ENCODE measurements at places on chromosomes 2 and 18.

DNA sequence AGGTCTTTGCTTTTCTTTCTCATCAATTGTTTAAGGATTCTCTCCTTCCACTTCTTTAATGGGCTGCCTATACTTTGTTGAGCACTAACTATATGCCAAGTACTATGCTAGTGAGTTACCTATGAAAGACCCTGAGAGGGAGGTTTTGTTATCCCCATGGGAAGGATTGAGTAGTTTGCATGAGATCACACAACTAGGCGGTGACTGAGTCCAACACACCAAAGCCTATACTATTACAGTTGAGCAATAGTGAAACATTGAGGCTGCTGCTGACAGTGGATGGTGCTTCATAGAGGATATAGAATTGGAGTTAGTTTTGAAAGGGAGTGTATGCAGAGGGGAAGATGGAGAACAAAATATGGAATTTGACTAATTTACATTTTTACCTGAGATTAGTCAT is 15.8 kb downstream of the NABP1 start:
- DNase-seq, result no peak

- no peak for DNase-seq
Measured at GRCh38 chr2:127581516-127582490, 46.3 kb downstream of the MYO7B start.

- DNase-seq, result no peak
Measured at GRCh38 chr2:149687052-149687427, 99.5 kb upstream of the MMADHC start.

GRCh38 chr2:63064197-63064596 is 13.6 kb downstream of the OTX1 start:
- DNase-seq, result no peak

GRCh38 chr2:235588750-235589149 is 94.9 kb downstream of the AGAP1 start:
- no peak for DNase-seq

- DNase-seq, result no peak
Measured at GRCh38 chr2:46814160-46814961, 101.2 kb downstream of the MCFD2 start.

DNA sequence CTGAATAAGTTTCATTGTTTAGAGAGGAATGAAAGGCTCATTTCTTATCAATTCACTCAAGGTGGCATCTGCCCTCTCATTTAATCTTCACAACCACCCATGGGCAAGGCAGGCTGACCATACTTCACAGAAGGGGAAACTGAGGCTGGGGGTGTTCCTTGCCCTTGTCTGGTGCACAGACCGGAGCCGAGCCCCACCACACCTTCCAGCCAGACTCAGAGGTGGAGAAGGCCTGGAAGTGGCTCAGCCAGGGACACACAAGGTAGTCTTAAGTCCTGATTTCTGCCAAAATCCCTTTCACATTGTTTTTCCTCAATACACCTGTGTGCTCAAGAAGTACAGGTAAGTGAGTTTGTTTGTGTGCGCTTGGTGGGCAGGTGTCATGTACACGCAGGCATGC is 111.9 kb upstream of the TEX51 start:
- no peak for DNase-seq

DNA sequence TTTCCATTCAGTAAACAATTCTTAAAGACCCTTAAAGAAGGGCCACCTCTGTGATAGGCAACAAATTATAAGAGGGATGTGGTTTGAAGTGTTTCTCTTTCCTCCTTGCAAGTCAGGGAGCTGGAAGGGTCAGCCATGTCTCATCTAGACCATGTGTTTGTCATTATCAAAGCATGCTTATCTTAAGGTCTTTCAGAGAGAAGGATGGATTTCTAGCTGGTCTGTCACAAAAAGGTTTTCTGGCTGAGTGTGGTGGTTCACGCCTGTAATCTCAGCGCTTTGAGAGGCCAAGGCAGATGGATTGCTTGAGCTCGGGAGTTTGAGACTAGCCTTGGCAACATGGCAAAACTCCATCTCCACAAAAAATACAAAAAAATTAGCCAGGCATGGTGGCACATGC is 59.2 kb upstream of the PEX13 start:
- DNase-seq, result no peak

DNA sequence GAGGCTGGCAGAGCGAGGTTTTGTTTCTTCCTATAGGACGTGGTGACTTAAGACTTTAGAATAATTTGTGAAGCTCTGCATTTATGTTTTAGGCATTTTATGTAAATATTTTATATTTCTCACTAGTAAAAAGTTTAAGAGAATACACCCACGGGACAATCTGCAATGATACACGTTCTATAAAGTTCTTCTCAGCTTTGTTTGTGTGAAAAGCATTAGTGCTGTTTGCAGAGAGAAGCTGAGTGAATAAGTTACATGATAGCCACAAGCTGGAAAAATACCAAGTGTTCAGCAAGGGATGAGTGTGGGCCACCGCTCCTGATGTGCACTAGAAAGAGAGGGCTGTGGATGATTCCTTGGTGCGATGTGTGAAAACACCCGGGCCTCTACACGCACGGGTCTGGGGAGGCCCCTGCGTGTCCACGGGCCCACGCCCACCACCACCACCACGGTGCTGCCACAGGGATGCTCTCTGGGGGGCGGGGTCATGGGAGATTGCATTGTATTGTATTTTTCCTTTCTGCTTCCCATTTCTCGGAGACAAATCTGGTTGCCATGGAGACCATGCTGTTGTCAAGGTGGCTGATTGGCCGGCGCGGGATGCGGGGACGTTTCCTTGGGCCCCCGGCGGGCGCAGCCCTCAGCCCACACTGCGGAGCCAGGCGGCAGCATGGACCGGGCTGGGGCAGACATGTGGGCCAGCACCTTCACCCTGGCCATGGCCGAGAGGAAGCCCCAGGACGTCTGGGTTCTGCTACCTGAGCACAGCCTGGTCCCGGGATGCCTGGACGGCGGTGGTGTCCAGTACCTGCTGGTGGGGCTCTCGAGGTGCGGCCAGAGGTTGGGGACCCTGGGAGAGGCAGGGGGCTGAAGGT is at the start of gene RTP5:
RTP5 (plus strand) TSS at position 643 of the 875 bp plus-strand sequence; CDS start at position 671, 28 bp downstream.
- no peak for DNase-seq

DNA sequence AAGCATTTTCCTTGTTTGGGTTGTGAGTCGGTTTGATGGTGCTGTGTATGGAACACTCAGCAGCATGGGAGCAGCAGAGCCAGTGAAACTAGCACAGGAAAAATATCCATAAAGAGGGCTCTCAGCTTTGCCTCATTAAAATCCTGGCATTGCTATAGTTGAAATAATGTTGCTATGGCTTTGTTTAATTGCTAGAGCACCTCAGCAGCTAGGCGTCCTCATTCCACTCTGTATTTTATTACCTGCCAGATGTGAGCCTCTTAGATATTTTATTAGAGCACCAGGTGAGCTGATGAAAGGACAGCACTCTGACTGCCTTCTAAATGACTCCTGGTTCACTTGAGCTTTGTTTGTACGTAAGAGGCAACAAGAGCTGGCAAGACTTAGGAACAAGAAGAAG is 232.4 kb downstream of the MTX2 start:
- DNase-seq, result no peak

Measured in MV-4-11 (cell line).